Mesenchymal stem cell (in vitro differentiated cells and primary cell): ENCODE measurements at places on chromosomes 4 and X.

DNA sequence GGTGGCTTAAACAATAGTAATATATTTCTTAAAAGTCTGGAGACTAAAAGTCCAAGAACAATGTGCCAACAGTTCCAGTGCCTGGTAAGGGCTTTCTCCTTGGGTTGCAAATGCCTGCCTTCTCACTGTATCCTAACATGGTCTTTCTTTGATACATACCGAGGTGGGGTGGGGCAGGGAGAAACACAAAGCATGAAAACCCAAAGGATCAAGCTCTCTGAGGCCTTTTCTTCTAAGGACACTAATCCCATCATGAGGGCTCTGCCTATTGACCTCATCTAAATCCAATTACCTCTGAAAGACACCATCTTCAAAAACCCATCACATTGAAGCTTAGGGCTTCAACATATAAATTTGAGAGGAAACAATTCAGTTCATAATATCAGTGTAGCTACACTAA is 311.3 kb downstream of the GRID2 start:
- no peaks in the 10 kb centered on the region for H3K4me1 ChIP-seq
- no peaks in the 10 kb centered on the region for H3K27me3 ChIP-seq
- H3K4me3 ChIP-seq, result no peak overlapping the region
- H3K27ac ChIP-seq, result no peak overlapping the region
- H3K36me3 ChIP-seq, result no peaks in the 10 kb centered on the region

DNA sequence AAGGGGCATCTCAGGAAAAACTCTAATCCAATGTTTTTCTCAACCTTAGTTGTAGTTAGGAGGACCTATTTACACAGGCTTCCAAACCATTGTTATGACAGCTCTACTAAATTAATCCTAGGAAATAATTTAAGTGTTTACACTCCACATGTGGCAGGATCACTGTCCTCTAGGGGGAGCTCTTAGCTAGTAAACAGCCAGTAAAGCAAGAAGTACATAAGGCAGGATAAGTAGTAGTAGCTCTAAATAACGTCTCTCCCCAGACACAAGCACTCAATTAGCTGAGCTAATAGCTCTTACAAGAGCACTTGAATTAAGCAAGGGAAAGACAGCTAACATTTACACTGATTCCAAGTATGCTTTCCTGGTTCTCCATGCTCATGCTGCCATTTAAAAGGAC is 37.3 kb downstream of the NUDT11 start:
- H3K36me3 ChIP-seq, result no peaks in the 10 kb centered on the region
- DNase-seq, result peak; percentile 18
- H3K27me3 ChIP-seq, result peaks cover 45% of the 10 kb centered on the region
- no peaks in the 10 kb centered on the region for H3K4me1 ChIP-seq

GRCh38 chr4:139740531-139741041 is 75.0 kb downstream of the MGST2 start:
- H3K27ac ChIP-seq, result no peak overlapping the region
- peaks cover 6% of the 10 kb centered on the region for H3K4me1 ChIP-seq
- H3K27me3 ChIP-seq, result no peaks in the 10 kb centered on the region
- peak; percentile 89 for DNase-seq

GRCh38 chr4:105807496-105807895 is 87.8 kb upstream of the NPNT start:
- H3K36me3 ChIP-seq, result no peaks in the 10 kb centered on the region
- no peak overlapping the region for H3K27ac ChIP-seq
- no peak overlapping the region for H3K4me3 ChIP-seq

- H3K27ac ChIP-seq, result no peak overlapping the region
- peak overlapping the region; percentile 77 for H3K4me3 ChIP-seq
These were observed 201.0 kb upstream of the STK26 start for GRCh38 chrX:131821945-131822622.

DNA sequence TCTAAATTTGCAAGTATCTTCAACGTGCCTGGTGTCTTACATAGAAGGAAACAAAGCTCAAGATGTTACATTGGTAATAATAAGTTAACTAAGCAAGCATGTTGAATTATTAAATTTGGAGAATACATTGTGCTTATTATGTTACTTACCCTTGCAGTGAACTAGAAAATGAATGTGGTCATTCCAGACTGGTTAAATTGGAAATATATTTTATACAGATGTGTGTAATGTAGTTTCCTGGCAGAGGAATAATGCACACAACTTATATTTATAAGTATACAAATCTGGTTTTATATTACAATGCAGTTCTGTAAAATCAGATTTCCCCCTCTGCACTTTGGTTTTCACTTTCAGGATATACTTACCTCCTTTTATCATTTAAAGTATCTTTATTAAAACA is 159.9 kb upstream of the SLIT2 start:
- DNase-seq, result no peak
- H3K36me3 ChIP-seq, result no peaks in the 10 kb centered on the region
- no peaks in the 10 kb centered on the region for H3K4me1 ChIP-seq
- no peak overlapping the region for H3K4me3 ChIP-seq
- no peaks in the 10 kb centered on the region for H3K27me3 ChIP-seq

DNA sequence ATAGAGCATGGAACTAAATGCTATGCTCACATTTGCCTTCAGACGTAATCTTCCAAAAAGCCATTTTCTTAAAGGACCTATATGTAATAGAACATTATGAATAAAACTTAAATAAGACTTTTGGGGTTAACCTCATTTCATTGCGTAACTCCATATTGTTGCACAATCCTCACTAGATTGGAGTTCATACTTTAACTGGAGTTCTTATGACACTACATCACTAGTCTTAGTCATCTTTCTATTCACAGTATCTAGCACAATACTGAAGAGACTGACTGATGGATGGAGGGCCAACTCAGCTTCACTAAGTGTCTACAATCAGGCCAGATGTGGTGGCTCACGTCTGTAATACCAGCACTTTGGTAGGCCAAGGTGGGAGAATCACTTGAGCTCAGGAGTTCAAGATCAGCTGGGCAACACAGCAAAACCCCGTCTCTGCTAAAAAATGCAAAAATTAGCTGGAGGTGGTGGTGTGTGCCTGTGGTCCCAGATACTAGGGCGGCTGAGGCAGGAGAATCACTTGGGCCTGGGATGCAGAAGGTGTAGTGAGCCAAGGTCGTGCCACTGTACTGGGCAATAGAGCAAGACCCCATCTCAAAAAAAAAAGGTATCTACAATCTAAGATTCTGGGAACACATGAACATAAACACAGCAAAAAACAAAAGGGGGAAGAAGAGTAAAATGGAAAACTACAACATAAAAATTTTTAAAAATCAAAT is 80.8 kb upstream of the MAB21L2 start:
- H3K36me3 ChIP-seq, result peaks cover 3% of the 10 kb centered on the region
- DNase-seq, result peak; percentile 60
- no peaks in the 10 kb centered on the region for H3K27me3 ChIP-seq
- H3K4me3 ChIP-seq, result no peak overlapping the region
- H3K4me1 ChIP-seq, result peaks cover 3% of the 10 kb centered on the region

DNA sequence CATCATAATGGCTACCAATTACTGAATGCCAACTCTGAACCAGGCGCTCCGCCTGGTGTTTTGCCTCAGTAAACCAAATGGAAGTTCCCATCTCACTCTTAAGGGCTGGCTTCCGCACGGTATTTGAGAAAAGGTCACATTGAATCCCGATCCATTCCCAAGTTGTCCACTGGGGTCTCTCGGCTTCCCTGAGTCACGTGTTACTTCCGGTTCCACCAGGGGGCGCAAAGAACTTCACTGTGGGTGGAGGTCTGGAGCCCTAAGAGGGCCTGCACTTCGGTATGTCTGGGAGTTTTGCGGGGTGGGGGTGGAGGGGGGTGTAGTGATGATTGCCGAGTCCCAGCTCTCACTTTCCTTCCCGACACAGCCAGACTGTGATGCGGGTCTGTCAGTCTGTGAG is 13.4 kb upstream of the NHS start:
- H3K4me1 ChIP-seq, result peaks cover 2% of the 10 kb centered on the region
- no peak overlapping the region for H3K27ac ChIP-seq
- H3K27me3 ChIP-seq, result no peaks in the 10 kb centered on the region
- no peak for DNase-seq
- H3K4me3 ChIP-seq, result no peak overlapping the region
- no peaks in the 10 kb centered on the region for H3K36me3 ChIP-seq

DNA sequence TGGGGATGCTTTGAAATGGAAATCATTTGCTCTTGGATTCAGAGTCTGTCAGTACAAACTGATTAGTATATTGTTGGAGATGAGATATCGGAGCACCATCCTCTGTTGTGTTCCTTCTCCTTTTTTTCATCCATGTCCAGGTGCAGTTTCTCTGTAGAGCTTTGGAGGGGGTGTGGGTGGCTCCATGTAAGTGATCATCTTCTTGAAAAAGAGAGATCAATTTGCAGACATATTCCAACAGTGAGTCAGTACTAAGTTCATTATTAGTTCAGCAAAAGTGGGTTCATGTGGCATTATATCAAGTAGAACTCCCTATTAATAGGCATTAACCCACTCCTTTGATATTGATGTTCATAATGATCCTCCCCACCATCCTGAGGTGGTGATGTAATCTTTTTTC is 18.9 kb downstream of the FRAS1 start:
- H3K27ac ChIP-seq, result no peak overlapping the region
- no peaks in the 10 kb centered on the region for H3K4me1 ChIP-seq
- no peak overlapping the region for H3K4me3 ChIP-seq
- no peak for DNase-seq
- H3K27me3 ChIP-seq, result no peaks in the 10 kb centered on the region
- H3K36me3 ChIP-seq, result no peaks in the 10 kb centered on the region

DNA sequence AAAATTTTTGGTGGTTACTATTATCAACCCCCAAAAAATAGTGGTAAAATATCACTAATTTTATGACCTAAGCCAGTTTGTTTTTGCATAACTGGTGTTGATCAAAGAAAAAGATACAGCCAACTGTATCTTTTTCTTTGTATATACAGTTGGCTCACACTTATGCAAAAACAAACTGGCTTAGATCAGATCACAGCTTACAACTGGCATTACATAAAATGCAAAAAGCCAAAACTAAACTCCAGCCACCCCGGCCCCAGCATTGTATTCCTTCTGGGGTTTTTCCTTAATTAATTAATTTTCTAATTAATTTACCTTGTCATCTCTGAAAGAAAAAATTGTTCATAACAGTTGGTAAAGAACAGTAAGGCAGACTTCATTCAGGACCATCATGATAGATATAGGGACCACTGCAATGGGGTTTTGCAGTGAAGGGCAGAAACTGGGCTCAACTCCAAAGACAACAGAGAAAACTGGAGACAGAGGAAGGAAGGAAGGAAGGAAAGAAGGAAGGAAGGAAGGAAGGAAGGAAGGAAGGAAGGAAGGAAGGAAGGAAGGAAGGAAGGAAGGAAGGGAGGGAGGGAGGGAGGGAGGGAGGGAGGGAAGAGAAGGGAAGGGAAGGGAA is 202.1 kb downstream of the HNRNPD start:
- no peak overlapping the region for H3K27ac ChIP-seq
- no peaks in the 10 kb centered on the region for H3K27me3 ChIP-seq
- H3K4me1 ChIP-seq, result no peaks in the 10 kb centered on the region
- H3K36me3 ChIP-seq, result no peaks in the 10 kb centered on the region

DNA sequence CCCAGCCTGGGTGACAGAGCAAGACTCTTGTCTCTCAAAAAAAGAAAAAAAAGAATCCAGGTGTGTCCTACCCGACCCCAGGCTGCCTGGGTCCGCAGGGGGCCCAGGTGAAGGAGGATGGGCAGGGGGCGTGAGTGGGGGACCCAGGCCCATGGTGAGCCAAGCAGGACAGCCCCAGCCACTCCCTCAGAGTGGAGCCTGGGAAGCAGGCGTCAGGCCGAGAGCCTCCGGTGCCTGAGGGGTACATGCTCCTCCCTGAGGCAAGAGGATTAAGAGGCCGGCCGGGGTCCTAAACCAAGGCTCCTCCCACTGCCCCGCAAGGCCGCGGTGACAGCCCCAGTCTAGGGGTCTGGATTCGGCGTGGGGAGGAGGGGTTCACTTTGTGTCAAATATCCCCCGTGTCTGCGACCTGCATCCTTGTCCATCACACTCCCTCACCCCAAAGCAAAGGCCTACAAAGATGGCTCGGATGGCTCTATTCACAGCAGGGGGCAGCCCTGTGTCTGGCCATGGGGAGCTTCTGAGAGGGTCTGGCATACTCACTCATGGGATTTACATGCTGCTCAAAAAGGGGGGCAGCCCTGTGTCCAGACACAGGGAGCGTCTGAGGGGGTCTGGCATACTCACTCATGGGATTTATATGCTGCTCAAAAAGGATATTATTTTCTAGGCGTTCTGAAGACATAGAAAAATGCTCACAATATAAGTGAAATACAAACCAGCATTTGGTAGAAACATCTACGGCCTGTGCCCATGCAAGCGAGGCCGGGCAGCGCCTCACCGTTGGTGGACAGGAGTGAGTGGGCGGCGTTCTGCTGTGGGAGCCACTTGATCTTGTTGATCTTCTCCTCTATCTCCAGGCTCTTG is 94.6 kb downstream of the PPP2R2C start:
- no peaks in the 10 kb centered on the region for H3K36me3 ChIP-seq
- DNase-seq, result no peak
- no peak overlapping the region for H3K4me3 ChIP-seq
- H3K27me3 ChIP-seq, result peaks cover 13% of the 10 kb centered on the region
- H3K4me1 ChIP-seq, result no peaks in the 10 kb centered on the region

DNA sequence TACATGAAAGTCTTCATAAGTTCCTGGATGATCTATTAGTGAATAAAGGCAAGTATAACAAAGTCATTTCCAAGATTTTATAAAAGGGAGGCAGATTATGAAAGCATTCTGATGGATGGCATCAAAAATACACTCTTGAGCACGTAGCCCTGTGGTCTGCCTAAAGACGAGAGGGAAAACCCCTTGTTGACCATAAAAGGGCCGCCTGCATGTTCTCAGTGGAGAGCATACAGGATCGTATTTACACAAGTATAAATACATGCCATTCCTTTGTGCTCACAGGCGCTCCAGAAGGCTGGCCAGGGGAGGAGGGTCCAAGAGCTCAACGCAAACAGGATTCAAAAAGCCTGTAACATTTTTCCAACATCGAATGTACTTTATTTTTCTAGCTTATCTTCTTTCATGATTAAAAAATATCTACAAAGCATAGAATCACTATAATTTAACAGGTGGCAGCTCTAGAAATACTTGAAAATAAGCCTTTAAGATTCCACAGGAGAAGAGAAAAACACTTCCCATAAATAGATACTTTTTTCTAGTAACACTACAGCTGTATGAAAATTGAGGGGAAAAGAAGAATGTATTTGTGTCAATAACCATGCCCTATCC is 29.6 kb downstream of the PDGFC start:
- peak; percentile 98 for DNase-seq
- H3K4me1 ChIP-seq, result peaks cover 5% of the 10 kb centered on the region
- H3K27me3 ChIP-seq, result no peaks in the 10 kb centered on the region
- H3K36me3 ChIP-seq, result no peaks in the 10 kb centered on the region

GRCh38 chr4:184873054-184873453 is 47.3 kb upstream of the ACSL1 start:
- peaks cover 3% of the 10 kb centered on the region for H3K27me3 ChIP-seq
- no peak for DNase-seq
- no peaks in the 10 kb centered on the region for H3K36me3 ChIP-seq
- H3K4me1 ChIP-seq, result no peaks in the 10 kb centered on the region
- no peak overlapping the region for H3K4me3 ChIP-seq
- H3K27ac ChIP-seq, result no peak overlapping the region

- DNase-seq, result no peak
- H3K4me3 ChIP-seq, result no peak overlapping the region
- H3K4me1 ChIP-seq, result no peaks in the 10 kb centered on the region
- peaks cover 15% of the 10 kb centered on the region for H3K27me3 ChIP-seq
- no peaks in the 10 kb centered on the region for H3K36me3 ChIP-seq
- H3K27ac ChIP-seq, result no peak overlapping the region
These were observed 16.0 kb upstream of the PPEF1 start for GRCh38 chrX:18691431-18691830.
